Inflammatory macrophage (primary cell): ENCODE measurements at places on chromosomes 6 and 20.

- no peak for DNase-seq
Measured at GRCh38 chr6:119620846-119621555, 271.4 kb upstream of the MAN1A1 start.

GRCh38 chr20:24494460-24494920, 25.1 kb downstream of the SYNDIG1 start:
- no peak for DNase-seq

GRCh38 chr6:51118792-51119191, 300.1 kb downstream of the TFAP2B start:
- DNase-seq = no peak

DNA sequence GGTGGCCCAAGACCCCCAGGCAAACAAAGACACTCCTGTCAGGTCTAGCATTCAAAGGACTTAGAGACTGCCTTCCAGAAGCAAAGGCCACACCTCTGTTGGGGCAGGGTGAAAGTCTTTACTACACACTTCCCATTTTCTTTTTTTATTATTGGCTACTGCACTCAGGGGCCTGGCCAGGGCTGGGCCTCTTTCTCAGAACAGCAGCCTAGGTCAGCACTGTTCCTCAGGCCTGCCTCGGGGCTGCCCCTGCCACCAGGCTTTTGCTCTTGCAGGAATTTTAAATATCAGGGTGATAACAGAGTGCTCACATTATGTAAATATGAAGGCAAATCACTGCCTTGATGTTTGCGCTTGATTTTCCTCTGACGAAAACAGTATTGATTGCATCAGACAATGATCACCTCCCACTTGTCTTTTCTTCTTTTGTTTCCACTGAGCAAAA, 18.5 kb downstream of the GSTA4 start:
- DNase-seq = peak; percentile 41

DNA sequence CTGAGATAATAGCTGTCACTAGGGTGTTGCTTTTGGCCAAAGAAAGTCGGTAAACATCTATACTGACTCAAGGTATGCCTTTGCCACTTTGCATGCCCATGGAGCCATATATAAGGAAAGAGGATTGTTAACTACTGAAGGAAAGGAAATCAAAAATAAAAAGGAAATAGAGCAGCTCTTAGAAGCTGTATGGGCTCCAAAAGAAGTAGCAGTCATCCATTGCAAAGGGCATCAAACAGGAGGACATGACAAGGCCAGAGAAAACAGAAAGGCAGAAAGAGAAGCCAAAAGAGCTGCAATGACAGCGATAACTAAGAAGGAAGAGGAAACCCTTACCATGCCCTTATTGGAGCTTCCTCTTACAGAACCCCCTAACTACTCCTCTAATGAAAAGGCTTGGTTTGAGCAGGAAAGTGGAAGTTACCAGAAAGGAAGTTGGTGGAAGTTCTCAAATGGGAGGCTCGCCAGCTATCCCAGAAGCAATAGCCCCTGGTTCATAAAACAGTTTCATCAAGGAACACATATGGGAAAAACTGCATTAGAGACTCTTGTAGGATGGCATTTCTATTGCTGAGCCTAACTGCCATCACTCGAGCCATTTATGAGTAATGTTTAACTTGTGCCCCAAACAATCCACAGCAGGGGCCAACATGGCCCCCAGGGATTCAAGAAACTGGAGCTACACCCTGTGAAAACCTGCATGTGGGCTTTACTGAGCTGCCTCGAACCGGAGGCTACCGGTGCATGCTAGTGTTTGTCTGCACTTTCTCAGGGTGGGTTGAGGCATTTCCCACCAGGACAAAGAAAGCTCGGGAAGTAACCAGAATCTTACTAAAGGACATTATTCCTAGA, 7.0 kb downstream of the IL22RA2 start:
- DNase-seq = peak; percentile 83

DNA sequence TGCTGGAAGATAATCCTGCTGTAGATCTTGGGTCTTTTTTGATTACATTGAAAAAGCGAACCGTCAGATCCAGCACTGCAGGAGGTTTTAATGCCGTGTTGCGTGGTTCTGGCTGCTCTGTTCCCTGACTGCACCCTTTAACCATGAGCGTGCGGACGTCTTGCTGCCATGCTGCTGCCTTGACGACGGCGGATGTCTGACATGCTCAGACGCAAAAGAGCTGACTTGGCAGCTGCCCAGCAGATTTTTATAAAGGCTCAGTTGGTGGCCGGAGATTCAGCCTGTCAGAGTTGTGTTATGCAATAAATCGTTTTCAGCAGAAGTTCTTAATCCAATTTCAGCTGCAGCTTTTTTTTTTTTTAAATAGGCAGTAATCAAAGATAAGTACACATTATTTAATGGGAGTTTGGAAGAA, 119.4 kb downstream of the JARID2 start:
- peak; percentile 80 for DNase-seq

GRCh38 chr20:45095805-45096238, 5.1 kb downstream of the KCNS1 start:
- DNase-seq = peak; percentile 70

DNA sequence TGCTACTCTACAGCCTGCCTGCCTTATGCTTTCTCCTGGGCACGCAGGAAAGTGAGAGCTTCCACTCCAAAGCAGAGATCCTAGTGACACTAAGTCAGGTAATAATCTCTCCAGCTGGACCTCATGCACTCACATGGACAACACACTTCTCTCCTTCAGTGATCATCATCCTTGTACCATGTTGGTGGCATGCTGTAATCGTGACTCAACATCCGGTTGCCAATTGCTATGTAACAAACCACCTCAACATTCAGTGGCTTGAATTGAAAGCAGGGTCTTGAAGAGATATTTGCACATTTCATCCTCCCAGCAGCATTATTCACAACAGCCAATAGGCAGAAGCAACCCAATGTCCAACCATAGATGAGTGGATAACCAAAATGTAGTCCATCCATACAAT, 40.3 kb upstream of the PPP1R3G start:
- no peak for DNase-seq

DNA sequence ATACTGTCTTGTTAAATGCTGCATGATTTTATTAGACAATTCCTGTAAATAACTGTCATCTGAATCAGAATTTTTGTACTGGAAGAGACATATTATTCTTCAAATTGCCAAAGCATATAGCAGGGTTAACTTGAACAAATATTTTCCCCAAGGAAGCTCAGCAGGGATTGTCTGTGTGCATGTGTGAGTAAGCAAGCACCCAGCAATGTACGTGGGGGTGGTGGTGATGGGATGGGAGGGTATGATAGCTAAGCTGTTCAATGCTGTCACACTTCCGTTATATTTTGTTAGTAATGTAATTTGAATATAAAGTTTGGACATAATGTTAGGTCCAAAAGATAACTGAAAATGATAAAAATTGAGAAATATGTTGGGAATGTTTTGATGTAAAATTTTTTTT, 118.1 kb downstream of the MYB start:
- DNase-seq = no peak

GRCh38 chr6:75855052-75855451, 106.0 kb downstream of the MYO6 start:
- DNase-seq = peak; percentile 43

GRCh38 chr6:34102696-34103095, 43.2 kb downstream of the GRM4 start:
- no peak for DNase-seq

DNA sequence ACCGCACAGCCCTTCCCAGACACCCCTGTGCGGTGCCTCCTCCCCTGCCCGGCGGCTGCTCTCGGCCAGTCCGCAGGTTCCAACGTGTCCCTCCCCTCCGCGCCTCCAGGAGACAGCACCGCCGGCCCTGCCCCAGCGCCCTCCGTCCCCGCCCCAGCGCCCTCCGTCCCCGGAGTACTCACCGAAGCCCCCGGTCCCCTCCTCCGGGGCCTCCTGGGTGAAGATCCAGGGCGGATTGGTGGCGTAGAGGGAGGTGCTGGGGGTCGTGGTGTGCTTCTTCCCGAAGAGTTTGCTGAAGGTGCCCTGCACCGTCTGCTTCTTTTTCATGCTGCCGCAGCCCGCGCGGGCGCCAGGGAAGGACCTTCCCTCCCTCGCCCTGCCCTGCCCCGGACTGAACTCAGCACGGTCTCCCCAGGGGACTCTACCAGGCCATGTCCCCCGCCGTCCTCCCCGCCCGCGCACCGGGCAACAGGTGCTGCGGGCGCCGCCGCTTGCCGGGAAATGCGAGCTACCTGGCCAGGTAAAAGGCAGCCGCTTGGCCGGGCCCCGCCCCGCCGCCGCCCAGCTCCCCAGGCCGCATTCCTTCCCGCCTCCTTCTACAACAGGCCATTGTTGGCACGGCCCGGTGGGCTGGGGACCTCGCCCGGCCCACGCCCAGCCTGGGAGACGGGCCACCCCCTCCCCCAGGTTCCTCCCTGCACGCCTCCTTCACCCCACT, at the start of gene C6orf132:
C6orf132 (minus strand) TSS at position 503 of the 718 bp plus-strand sequence; CDS start at position 327, 176 bp downstream.
- no peak for DNase-seq

GRCh38 chr6:2890976-2891767, 11.9 kb downstream of the SERPINB9 start:
- no peak for DNase-seq

DNA sequence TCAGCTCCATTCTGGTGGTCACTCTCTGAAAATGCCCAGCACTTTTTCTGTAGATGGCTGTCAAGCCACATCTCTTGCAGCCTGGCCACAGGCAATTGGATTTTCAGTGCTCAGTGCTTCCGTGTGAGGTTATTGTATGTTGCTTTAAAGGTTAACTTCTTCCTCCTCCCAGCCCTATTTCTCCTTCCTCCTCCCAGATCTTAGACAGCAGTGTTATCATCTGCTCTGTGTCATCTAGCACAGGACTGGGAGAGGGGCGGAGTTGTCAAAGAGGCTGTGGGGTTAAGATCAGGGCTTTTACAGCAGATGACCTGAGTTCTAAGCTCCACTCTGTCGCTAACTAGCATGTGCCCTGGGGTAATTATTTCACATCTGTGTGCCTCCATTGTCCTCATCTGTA, 129.0 kb downstream of the PHACTR3 start:
- peak; percentile 77 for DNase-seq

DNA sequence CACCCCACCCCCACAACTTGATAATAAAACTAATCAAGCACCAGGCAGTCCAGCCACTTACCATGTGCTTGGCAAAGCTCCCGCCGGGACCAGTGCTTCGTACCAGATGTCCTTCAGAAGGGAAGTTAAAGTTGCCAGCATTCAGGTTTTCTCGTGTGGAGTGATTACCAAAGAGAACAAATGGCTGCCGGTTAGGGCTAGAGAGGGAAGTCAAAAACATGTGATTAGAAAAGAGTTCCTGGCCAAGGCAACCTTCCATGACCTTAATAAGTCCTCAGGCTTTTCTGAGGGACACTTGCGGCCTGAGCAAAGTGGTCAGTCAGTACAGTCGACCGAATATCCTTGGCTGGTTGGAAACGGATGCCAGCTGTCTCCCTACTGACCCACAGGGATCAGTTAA, 67.0 kb downstream of the DNAAF9 start:
- DNase-seq = peak; percentile 83

GRCh38 chr6:31107052-31107451, 5.3 kb downstream of the C6orf15 start:
- no peak for DNase-seq

DNA sequence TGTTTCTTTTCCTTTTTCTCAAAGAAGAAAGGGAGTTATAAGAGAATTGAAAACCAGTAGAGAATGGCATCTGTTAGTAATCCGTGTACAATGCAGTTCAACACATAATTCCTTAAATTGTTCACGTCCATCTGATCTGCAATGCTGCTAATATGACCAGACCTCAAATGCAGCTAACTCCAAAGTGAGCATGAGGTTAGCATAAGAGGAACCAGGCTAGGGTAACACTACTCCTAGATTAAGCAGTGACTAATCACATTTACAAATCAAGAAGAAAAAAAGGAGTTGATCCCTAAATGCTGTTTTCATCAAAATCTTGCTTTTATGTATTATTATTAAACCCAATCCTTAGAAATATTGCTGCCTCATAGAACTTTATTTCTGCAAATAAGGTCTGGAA, 432.7 kb upstream of the ARID1B start:
- DNase-seq = peak; percentile 41

GRCh38 chr20:44543358-44543757, 21.5 kb upstream of the SERINC3 start:
- no peak for DNase-seq
